ENCODE measurements at places on chromosomes 1 and 21.
A peak's percentile ranks its signal among the peaks of the same experiment; 100 is the strongest.

DNA sequence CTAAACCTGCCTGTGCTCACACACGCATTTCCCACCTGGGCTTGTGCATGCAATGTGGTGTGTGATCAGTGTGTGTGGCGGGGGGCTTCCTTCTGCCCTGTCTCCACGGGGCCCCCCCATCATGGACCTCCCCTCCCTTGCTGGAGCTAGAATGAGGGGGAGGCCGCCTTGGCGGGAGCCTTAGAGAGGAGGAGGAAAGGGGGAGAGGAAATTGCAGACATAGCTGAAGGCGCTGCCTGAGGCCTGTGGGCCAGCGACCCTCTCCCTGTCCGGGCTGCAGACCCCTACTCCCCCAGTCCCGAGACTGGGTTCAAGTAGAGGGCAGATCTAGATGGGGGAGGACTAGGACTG lies 883 bp upstream of the EVA1B start:
- DNase-seq, result no peak

DNA sequence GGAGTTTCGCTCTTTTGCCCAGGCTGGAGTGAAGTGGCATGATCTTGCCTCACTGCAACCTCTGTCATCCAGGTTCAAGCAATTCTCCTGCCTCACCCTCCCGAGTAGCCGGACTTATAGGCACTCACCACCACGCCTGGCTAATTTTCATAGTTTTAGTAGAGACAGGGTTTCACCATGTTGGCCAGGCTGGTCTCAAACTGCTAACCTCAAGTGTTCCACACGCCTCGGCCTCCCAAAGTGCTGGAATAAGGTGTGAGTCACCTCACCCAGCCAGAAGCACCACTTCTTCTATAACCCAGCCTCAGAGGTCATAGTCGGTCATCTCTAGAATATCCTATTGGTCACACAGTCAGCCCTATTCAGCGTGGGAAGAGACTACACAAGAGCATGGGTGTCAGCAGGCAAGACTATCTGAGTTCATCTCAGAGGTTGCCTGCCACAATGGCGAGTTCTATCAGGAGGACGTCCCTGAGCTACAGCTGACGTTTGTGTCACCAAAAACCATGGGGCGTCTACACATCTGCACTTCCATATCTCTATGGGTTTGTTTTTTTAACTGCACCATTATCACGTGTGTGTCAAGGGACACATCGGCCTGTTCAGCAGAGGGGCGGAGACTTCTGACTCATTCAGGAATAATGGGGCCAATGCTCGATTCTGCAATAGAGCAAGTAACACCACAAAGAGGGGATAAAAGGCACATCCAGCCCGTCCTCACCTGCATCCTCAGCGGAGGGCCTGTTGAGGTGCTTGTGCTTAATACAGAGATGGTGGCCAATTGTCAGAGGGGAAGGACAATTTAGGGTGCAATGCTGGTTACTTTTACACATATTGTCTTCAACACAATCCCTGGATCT lies 256.3 kb upstream of the IRF2BP2 start:
- DNase-seq, result peak; percentile 61

DNA sequence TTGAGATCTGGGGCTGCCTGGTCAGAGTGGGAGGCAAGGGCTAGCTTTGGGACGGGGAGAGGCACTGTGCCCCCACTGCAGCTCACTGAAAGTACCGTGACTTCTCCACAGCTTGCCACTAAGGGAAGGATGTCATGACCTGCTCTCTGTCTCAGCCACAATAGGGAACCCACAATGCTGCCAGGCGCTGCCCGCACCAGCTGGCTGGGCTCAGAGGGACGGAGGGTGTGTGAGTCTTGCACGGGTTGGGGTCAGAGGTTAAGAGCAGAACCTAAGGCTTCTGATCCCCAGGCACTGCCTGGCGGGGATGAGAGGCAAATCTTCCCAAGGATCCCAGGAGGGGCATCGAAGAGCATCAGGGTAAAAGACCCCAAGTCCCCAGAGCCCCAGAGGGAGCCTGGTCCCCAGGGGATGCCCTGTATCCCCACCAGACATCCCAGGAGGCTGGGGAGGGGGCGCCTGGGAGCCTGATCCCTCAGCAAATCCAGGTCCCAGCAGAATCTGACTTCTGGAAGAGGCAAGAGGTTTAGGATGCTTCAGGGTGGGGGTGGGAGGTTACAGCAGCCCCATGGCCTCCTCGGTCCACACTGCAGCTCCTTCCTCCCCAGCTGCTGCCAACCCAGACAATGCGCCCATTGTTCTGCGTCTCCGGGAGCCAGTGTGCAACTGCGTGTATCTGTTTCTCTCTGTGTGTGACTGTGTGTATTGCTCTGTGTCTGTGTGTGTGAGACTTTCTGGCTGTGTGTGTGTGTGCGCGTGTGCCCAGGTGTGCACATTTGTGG lies 2.0 kb upstream of the MARCKSL1 start:
- no peak for DNase-seq

GRCh38 chr1:76546354-76546933 lies 320.8 kb upstream of the ST6GALNAC5 start:
- no peak for DNase-seq

- DNase-seq, result no peak
Measured at GRCh38 chr1:84743896-84744295, 53.6 kb upstream of the SSX2IP start.

DNA sequence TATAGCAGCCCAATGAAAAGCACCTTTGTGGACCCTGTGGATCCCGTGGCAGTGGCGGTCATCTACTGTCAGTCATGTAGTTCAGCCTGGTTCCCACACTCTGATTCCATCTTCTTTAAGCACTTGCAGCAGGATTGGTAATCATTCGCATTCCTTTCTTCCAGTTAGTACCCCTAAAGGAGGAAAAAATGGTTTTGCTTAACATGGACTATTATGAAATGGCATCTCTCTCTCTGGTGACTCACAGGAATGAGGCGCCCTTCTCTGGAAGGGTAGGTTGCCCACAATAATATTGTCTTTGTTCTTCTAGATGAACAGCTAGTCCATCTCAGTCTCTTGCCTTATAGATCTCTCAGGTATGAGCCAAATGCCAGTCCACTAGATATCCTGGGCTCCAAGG lies 127.9 kb upstream of the MROH9 start:
- peak; percentile 56 for DNase-seq

GRCh38 chr21:35777081-35777480 lies 283.2 kb downstream of the SETD4 start:
- DNase-seq, result no peak

DNA sequence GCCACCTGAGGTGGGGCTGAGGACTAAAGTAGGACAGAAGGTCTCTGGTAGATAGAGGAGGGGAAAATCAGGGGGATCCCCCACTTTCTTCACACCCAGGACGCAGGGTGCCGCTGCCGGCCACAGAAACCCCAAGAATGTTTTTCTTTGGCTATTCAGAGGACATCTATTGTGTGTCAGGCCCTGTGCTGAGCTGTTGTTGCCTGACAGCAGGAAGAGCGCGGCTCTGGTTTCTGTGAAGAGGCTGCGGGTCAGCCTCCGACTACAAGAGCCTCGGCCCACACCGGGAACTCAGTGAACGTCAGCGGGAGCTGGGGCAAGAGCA lies 407 bp upstream of the PIGV start:
- no peak for DNase-seq

GRCh38 chr1:41153750-41154274 lies 88.3 kb downstream of the SCMH1 start:
- no peak for DNase-seq

DNA sequence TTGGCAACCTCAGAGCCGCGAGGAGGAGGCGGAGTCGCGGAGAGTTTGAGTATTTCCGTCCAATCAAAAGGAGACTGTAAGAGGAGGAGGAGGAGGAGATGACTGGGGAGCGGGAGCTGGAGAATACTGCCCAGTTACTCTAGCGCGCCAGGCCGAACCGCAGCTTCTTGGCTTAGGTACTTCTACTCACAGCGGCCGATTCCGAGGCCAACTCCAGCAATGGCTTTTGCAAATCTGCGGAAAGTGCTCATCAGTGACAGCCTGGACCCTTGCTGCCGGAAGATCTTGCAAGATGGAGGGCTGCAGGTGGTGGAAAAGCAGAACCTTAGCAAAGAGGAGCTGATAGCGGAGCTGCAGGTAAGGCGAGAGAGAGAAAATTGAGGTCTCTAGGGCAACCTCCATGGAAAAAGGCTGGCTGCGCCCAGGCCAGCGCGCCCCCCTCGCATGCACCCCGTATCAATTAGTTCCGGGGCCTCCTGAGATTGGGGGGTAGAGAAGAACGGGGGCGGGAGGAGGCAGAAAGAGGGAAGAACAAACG lies at the start of gene PHGDH:
PHGDH (plus strand) TSS at position 131 of the 538 bp plus-strand sequence; CDS start at position 220, 89 bp downstream.
- DNase-seq, result peak; percentile 80

DNA sequence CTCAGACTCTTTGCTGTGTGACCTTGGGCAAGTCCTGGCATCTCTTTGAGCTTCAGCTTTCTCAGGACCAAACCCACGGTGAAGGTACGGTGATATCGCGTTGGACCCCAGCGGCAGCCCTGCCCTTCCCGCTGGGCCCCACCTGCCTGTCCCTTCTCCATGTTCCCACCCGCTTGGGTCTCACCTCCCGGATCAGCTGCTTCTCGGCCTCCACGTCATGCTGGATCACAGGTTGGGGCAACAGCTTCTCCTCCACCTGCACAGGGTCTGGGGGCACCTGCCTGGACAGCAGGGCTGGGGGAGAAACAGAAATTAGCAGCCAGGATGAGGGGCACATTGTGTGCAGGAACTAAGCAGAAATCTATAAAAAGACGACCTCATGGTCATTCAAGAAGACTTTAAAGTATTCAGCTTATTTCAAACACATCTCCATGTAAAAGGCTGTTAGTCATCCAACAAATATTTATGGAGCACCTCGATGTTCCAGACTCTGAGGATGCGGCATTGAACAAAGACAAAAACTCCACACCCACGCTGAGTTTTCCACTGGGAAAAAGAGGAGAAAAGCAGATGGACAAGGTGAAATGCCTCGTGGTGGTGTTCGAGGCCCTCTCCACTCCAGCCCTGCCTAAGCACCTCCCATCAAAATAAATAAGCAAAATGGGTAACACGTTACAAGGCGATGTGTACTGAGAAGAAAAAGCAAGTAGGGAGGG lies 19.5 kb downstream of the KIF17 start:
- DNase-seq, result no peak

- no peak for DNase-seq
Measured at GRCh38 chr1:112058815-112059450, 69.5 kb upstream of the KCND3 start.

DNA sequence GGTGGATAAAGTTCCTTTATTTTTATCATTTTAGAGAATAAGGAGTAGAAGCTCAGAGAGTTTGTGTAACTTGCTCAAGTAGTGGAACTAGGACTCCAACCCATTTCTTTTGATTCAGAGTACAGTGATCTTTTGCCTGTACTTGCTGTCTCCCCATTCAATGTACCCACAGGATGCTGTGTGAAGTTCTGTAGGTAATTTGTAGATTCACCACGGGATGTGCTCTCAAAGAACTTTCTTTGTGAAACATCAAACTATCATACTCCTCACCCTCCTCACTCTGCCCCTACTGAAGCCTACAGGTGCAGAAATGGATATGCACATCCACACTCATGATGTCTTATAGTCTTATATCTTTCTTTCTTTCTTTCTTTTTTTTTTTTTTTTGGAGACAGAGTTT lies 65.8 kb upstream of the HSPA13 start:
- DNase-seq, result no peak

DNA sequence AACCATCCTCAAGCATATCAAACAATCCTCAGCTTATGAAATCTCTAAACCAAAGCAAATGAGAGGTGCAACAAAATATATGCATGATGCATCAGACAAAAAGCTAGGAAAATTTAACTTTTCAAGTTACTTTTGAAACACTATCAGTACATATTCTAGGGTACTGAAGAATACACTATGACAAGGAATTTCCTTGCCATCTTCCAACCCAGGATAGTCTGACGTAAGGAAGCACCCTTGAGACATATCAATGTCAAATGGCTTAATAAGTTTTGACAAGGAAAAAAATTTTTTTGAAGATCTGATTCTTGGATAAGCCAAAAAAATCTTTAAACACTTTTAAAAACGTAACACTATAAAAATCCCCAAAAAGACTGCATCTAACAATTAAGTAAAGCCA lies 64.9 kb downstream of the KIFAP3 start:
- no peak for DNase-seq

DNA sequence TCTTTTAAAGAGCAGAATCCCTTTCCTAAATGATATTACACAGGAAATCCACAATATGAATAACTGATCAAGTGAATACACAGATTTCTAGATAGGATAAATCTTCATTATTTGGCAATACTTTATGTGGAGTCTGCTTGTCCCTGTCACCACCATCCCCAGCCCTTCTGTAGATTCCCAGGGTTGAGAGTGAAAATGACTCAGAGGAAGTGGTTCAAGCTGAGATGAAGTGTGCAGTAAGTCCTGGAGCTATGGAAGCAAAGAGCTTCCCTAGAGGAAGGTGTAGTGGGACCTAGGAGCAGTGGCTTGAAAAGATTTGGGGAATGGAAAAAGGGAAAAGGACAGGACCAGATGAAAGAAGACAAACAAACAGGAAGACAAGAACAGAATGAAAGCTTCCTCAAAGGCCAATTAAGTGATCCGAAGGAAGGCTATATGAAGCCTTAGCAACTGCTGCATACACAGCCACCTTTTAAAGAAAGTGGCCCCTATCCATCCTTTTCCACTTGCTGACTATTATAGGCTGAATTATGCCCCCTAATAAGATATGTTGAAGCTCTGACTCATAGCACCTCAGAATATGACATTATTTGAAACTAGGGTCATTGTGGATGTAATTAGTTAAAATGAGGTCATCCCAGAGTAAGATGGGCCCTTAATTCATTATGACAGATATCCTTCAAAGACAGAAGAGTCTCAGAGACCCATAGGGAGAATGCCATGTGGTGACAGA lies 96.5 kb upstream of the CAMK1G start:
- no peak for DNase-seq

DNA sequence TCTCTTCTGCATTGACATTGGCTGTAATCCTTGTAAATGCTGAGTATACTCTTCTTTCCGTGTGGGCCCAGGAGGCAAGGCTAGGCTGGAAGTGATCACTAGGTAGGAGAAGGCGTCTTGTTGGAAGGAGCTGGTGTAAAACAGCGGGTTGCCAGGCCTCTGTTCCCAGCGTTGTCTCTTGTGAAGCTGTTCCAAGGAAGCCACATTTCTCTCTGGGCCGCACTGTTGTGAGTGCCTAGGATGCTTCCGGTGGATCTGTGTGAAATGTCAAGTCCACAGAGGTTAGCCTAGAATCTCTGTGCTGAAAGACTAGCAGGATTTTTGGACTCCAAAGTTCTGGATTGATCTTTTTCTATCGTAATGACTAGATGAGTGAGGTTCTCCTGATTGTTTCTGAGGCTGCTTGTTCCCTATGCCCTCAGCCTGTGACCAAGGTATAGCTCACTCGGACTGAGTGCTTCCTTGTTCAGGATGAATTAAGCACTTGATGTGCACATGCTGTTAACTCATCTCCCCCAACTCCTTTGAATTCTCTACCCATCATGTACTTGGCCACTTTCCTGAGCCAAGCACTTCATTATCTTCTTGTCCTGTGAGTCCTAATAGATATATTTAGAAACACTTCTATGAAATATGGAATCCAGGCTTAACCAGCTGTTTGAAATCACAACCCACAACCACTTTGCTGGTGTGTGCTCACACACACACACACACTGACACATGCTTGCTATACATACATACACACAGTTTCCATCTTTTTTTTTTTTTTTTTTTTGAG lies 63.3 kb downstream of the PBX1 start:
- no peak for DNase-seq

- DNase-seq, result no peak
Measured at GRCh38 chr1:219559899-219560298, 53.0 kb downstream of the ZC3H11B start.

GRCh38 chr1:28646040-28646439 lies 2.4 kb upstream of the RNU11 start:
- no peak for DNase-seq
